ENCODE measurements at places on chromosomes 6 and 20. TPM values are rescaled to one million over a fixed set of nuclear protein-coding genes. Genes with fewer than 3 reads are reported as not detected.

SMLR1 gene
- not detected for total RNA-seq

OXT gene
- total RNA-seq, result not detected

BACH2 gene
- 32.1 TPM for total RNA-seq

ZC3H12D gene
- total RNA-seq, result 0.49 TPM

BPI gene
- 0.20 TPM for total RNA-seq

HLA-F gene
- 1,125 TPM for total RNA-seq

BMP5 gene
- not detected for total RNA-seq

LGSN gene
- total RNA-seq, result not detected

CDSN gene
- not detected for total RNA-seq

SIRPB2 gene
- total RNA-seq, result 2.2 TPM

SEMG1 gene
- not detected for total RNA-seq

MGME1 gene
- total RNA-seq, result 13.0 TPM

PTK6 gene
- 0.16 TPM for total RNA-seq

LST1 gene
- total RNA-seq, result 50.5 TPM

HELZ2 gene
- 89.4 TPM for total RNA-seq

GABRR2 gene
- total RNA-seq, result 2.2 TPM

NKAPL gene
- total RNA-seq, result not detected

STXBP5 gene
- total RNA-seq, result 22.9 TPM

C20orf173 gene
- not detected for total RNA-seq

LY6G6D gene
- total RNA-seq, result not detected

FAXC gene
- not detected for total RNA-seq

GPR63 gene
- 0.08 TPM for total RNA-seq

TCP1 gene
- 230 TPM for total RNA-seq
